GM23248 (cell line): ENCODE measurements at places on chromosomes 12 and 14.

GRCh38 chr14:22641846-22642245 is 2.3 kb downstream of the OR6J1 start:
- peak; percentile 9 for DNase-seq

DNA sequence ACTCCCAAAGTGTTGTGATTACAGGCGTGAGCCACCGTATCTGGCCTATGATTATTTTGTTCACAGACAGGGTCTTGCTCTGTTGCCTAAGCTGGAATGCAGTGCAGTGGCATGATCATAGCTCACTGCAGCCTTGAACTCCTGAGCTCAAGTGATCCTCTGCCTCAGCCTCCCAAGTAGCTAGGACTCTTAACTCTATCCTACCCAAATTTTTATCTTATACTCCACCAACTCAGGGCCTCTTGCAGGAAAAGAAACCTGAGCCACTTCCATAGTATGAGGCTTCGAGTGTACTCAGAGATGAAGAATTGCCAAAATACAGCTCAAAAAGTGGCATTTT is 828 bp downstream of the MMAB start:
- DNase-seq, result no peak

- no peak for DNase-seq
Observed at GRCh38 chr14:54395284-54395683, 1.5 kb upstream of the CDKN3 start.

DNA sequence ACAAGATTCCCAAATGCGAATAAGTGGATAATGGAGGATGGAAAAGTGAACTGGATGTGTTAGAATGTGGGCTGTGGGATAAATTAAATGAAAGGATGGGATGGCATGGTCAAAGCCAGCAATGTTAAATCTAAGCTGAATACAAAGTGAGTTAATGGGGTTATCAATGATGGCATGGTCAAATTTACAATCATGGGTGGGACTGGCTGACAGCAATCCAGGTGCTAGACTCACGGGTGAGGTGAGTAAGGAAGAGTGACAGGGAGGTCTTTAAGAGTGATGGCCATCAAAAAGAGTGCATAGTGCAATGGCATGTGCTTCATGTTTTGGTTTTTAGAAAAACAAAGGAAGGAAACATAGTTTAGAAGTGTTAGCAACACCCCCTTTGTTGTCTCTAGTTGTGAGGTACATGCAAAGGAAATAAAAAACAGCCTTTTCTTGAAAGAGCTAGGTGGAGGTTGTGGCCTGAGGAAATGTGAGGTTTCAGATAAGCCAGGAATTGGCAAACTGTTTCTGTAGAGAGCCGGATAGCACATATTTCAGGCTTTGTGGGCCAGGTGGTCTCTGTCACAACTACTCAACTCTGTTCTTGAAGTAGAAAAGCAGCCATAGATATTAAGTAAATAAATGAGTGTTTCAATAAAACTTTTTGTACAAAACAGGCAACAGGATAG is 328.7 kb downstream of the RPL10L start:
- DNase-seq, result no peak

GRCh38 chr12:119547001-119547400 is 46.6 kb upstream of the TMEM233 start:
- no peak for DNase-seq

DNA sequence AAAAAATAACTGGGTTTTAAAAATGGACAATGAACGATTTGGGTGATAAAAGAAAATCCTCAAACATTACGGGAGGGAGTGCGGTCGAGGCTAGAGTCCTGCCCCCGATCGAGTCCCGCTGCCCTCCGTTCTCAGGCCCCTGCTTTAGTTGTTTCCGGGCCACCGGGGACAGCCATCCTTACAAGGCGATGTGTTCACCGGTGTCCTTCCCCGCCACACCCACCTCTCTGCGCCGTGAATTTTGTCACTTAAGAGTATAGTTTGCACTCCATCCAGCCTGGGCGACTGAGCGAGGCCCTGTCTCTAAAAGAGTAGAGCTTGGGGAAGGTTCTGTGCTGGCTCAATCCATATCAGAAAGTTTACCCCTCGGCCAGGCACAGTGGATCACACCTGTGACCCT is 2.9 kb downstream of the ULK1 start:
- DNase-seq, result no peak

- no peak for DNase-seq
Observed at GRCh38 chr12:123278101-123278627, 6.5 kb upstream of the CDK2AP1 start.

DNA sequence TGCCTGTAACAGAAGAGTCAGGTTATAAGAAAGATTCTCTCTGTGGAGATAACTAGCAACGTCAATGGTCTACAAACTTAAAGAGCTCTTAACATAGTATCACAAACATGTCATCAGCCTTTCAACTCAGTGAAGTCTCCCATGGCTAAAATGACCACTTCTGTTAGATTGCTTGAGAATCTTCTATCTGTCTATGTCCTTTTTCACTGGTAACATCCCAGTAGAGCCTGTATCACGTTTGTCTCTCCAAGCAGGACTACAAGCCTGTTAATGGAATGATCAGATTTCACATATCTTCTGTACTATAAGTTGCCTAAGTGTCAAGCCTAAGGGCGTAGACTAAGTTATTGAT is 50.7 kb downstream of the SLC2A13 start:
- DNase-seq, result peak; percentile 17

- no peak for DNase-seq
Observed at GRCh38 chr12:2737656-2738241, 57.0 kb upstream of the FKBP4 start.

DNA sequence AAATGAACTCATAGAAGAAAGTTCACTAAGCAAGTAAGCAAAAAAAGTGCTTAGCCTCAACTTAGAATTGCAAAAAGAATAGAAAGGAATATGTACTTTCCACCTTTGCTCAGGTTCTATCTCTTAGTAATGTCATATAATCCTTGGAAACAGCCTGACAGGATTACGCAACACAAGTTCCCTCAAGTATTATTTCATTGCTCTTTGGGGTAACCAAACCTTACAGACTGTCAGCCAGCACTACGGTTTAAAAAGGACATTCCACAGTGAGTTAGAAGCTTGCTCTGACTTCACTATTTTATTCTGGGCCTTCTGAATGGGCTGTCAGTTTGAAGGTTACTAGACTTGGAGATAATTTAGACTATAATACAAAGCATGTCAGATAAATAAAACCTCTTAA is 264.0 kb downstream of the ATXN7L3B start:
- DNase-seq, result no peak

GRCh38 chr12:49539406-49540228 is 787 bp downstream of the KCNH3 start:
- DNase-seq, result no peak

- no peak for DNase-seq
Observed at GRCh38 chr14:32913725-32914124, 25.0 kb upstream of the NPAS3 start.

DNA sequence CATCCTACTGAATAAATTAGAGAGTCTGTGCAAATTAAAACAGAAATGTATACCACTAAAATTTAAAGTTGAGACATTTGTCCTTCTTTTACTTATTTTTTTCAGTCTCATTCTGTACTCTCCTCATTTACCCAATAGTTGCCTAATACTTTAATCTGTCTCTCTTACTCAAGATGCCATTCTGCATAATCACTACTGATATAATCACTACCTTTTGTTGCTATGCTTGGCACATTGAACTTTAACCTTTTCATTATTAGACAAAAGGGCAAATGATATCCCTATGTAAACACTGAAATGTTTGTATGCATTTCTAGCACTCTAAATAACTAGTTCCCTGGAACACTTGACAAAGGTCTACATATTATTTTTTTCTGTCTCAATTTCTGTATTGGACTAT is 1108.3 kb upstream of the FLRT2 start:
- DNase-seq, result no peak

- DNase-seq, result no peak
Observed at GRCh38 chr14:51578853-51579252, 72.9 kb upstream of the FRMD6 start.
